ENCODE measurements at places on chromosomes 1 and 21.

GRCh38 chr1:59730302-59730701 lies 84.4 kb upstream of the HOOK1 start:
- no peak for DNase-seq

DNA sequence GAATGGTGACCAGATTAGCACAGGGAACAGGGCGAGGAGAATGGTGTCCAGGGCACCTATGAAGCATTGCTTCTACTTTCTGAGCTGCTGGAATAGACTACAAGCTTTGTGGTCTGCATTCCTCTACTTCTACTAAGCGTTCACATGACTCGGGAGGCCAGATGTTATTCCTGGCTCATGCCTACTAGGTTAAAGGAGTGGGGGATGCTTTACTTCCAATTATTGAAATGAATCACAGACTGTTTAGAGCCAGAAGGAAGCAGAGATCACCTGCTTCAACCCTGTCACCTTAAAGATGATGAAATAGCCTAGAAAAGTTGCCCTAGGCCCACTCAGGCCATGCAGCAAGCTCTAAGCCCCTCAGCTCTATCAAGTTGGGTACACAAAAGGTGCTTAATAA lies 633.5 kb downstream of the KIF26B start:
- DNase-seq = no peak

GRCh38 chr1:205741681-205742080 lies 8.3 kb downstream of the NUCKS1 start:
- no peak for DNase-seq

GRCh38 chr1:243315893-243316292 lies 60.1 kb downstream of the SDCCAG8 start:
- no peak for DNase-seq

GRCh38 chr1:119714583-119714982 lies 2.8 kb downstream of the PHGDH start:
- DNase-seq = no peak

GRCh38 chr1:84148758-84149157 lies 4.7 kb downstream of the PRKACB start:
- no peak for DNase-seq

GRCh38 chr1:169460191-169460833 lies 25.4 kb downstream of the SLC19A2 start:
- no peak for DNase-seq

DNA sequence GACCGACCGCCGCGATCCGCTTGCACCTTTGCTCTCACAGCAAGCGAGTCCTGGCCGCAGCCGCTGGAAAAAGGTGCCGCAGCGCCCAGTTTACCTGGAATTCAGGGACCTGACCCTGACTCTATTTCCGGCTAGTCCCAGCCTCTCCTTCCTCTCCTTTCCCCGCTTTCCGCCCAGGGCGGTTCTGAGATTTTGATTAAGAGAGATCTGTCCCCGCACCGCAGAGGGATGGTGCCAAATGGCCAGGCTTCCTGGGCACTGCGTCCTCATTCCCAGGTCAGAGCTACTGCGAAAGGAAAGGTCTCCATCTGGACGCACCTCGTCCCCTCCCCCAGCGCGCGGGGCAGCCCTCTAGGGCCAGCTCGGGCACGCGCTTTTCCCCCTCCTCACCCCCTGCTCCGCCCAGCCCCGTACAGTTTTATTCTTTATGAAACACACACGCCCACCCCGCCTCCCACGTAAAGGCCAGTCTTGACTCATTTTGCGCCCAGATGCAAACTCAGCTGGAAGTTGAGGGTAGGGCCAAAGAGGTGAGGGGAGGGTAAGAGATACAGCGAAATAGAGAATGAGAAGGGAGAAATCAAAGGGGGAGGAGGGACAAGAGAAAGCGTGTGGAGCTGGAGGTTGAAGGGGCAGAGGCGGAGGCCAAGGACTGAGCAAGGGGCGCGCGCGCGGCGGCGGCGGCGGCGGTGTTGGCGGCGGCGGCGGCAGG lies 411.8 kb upstream of the ESRRG start:
- no peak for DNase-seq

GRCh38 chr21:21373969-21374368 lies 375.8 kb downstream of the NCAM2 start:
- no peak for DNase-seq

DNA sequence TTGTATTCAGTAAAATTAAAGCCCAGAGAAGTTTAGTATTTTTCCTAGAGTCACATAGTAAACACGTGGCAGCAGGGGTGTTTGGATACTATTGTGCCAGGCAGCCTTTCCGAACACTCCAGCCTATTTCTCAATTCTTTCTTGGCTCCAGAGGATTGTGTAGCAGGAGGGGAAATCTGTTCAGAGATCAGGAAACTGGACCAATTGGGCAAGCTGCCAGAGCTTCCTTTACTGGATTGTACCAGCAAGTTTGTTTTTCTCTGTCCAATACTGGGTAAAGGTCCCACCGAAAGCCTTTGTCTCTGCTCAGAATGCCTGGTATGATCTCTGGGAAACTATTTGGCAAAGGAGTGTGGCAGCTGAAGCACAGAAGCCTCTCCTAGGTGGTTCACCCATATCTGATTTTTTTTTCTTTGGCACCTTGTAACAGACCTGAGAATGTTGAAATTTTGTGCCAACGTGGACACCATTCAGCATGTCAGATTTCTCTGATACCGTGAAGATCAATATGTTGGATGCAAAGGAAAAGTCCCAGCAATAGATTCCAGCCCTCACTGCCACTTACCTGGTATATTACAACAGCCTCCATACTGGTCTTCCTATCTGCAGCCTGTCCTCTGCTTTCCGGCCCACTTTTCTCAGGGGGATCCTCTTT lies 126.2 kb downstream of the FGGY start:
- no peak for DNase-seq
